ENCODE measurements at places on chromosomes 2 and 18.

DNA sequence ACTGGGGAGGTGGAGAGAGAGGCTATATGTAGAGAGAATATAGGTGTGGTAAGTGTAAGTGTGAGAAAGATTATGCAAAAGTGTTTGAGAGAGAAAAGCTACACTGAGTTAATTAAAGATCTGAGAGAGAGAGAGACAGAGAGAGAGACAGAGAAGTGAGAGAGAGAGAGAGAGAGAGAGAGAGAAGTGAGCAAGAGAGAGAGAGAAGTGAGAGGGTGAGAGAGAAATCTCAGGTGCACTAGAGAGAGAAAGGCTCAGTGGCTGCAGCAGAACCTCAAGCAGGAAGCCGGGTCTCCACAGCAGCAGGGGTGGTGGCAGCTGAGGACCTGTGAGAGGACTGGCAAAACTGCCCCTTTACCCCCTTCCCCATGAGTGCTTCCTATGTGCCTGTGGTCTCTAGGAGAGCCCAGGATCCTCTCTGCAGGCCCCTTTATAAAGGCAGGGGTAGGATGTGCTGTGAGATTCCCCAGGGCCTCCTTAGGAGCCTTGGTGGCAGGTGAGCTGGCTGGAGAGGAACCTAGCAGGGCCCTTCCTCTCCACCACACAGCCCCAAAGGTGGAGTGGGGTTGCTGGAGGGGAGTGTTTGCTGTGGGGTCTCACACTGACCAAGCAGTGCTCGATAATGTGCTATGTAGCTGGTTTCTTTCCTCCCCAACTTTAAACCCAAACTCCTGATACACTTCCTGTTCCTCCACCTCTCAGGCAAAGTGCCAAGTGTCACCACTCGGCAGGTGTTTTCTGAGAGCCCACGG is 52.6 kb downstream of the SLC4A5 start:
- DNase-seq = no peak

DNA sequence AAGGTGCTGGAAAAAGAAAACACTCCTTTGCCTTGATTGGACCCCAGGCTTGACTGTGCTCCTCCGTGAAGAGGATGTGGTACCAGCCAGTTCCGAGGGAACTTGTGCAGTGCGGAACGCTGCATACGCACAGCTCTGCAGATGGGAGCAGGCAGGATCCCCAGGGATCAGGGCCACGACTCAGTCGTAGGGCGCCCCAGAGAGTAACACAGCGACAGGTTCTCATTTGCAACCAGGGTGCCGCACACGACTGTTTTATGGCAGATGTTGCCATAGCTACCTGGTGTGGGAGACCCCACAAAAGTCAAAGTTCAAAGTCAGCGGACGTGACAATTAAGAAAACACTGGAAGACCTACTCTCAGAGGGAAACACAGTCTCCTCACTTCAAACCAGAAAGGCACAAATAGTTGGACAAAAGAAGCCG is 779 bp downstream of the MALL start:
- no peak for DNase-seq

DNA sequence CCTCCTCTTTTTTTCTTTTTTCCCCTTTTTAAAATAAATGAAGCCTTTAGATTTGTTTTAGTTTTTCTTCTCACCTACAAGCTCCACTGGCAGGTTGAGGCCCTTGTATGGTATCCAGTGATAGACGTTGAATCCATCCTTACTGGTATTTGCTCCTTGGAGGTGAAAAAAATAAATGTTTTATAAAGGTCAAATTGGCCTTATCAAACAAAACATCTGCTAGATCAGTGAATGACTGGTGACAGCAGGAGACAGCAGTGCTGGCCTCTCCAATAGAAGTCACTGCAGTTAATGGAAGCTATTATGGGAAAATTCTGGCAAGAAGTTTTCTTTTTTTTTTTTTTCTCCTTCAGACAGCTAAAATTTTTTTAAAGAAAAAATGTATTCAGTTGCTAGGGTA is 12.6 kb upstream of the SP9 start:
- DNase-seq = no peak

- DNase-seq = no peak
These were observed 20.6 kb downstream of the NEMP2 start for GRCh38 chr2:190513877-190514276.

GRCh38 chr2:29733965-29734364 is 187.4 kb downstream of the ALK start:
- no peak for DNase-seq

GRCh38 chr2:70362661-70363060 is 60.8 kb upstream of the FAM136A start:
- no peak for DNase-seq

GRCh38 chr2:120526047-120526562 is 180.2 kb downstream of the INHBB start:
- DNase-seq = no peak

- DNase-seq = no peak
These were observed 62.8 kb downstream of the PRELID3A start for GRCh38 chr18:12470382-12471075.

Measured in iPS DF 6.9 (cell line).